Stimulated activated CD8-positive, alpha-beta memory T cell treated with anti-CD3 and anti-CD28 coated beads, Interleukin-7, amount 100 ng/mL, for 1 hour (primary cell): ENCODE measurements at places on chromosomes 12 and 14.
A peak's percentile ranks its signal among the peaks of the same experiment; 100 is the strongest.

DNA sequence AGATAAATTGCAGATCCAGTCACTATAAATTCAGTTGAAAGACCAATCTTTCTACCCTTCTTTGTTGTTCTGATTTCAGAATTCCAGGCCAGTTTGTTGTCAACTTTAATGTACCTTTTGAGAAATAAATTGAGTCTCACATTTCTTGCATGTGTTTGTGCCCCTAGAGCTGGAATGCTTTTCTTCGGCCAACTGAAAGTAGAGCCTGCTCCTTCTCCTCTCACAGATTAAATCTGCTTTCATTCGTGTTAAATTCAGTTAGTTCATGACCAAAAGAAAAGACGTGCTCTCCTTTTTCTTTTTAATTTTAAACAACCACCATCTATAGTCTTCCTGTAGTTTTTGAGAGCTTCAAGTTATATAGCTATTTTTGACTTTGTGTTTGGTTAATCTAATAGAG, 22.9 kb downstream of the SOCS2 start:
- no peak for DNase-seq

GRCh38 chr14:68977180-68977717, 1.9 kb downstream of the ACTN1 start:
- DNase-seq = no peak

GRCh38 chr12:12214635-12215131, 52.2 kb downstream of the LRP6 start:
- no peak for DNase-seq

- peak; percentile 45 for DNase-seq
These were observed 15.5 kb downstream of the EMP1 start for GRCh38 chr12:13211859-13212664.

- no peak for DNase-seq
These were observed 143.1 kb downstream of the BICD1 start for GRCh38 chr12:32249777-32250176.

GRCh38 chr12:3770891-3771290, 18.0 kb upstream of the CRACR2A start:
- no peak for DNase-seq

DNA sequence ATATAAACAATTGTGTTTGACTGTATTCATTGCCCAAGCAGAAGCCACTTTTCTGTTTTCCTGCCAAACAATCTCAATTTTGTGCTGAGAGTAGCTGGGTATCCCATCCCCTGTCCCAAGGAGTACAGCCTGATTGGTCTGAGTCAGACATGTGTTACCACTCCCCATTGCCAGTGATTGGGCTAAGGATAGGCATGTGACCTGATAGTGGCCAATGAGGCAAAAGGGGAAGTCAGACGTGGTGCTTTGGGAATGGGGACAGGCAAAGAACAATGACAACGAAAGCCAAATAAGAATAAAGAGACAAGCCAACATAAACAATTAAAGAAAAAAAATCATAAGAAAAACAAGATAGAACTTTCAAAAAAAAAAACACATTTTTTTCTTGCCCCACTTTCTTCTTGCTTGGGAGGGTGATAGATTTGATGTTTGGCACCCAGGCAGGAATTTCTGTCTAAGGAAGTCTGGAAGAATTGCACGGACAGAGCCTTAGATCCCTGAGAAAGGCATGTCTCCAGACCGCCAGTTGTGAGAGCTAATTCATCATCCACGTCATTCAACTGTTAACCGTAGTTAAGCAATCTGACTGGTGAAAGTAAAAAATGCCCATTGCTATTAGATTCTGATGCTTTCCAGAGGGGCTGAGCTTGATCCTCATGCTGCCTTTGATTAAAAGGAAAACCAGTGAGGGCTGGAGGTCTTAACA, 626.6 kb upstream of the TMEM132C start:
- no peak for DNase-seq

DNA sequence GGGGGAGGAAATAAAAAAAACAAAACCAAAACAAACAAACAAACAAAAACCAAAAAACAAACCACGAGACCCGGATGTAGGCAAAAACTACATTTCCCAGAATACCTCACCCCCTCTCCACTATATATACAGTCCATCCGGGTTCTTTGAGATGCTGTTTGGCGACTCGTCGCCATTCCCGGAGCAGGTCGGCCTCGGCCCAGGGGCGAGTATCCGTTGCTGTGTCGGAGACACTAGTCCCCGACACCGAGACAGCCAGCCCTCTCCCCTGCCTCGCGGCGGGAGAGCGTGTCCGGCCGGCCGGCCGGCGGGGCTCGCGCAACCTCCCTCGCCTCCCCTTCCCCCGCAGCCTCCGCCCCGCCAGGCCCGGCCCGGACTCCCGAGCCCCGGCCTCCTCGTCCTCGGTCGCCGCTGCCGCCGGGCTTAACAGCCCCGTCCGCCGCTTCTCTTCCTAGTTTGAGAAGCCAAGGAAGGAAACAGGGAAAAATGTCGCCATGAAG, at the start of gene RNF10:
Gene RNF10, plus strand, starts transcription at position 154 of the 500 bp plus-strand sequence. CDS start 456 bp downstream, outside the sequence.
- peak; percentile 40 for DNase-seq

GRCh38 chr12:74747305-74747704, 209.7 kb downstream of the ATXN7L3B start:
- no peak for DNase-seq

GRCh38 chr12:52551216-52551865, 1.6 kb downstream of the KRT71 start:
- no peak for DNase-seq

DNA sequence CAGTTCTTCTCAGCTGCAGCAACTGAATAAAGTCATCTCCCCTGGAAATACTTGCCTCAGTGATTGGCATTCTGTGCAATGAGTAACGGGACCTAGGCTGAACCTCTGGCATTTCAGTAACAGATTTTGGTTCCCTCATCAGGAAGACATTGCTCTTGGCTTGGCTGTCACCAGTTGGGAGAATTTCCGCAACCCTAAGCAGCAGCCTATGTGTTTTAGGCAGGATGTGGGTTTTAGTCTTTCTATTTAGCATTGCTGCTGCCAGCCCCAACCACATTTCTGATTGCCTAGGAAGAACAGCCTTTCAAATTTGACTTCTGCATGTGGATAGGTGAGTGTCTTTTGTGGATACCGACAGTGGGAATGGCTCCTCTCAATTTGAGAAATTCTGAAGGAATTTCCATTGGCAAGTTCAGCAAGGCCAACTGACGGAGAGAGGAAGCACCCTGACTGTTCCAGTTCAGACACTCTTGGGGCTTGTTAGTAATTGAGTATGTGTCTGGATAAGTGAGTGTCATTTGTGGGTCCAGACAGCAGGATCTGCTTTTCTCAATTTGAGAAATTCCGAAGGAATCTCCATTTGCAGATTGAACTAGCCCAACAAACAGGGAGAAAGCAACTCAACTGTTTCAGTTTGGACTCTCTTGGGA, 19.0 kb upstream of the CLEC2A start:
- peak; percentile 5 for DNase-seq

DNA sequence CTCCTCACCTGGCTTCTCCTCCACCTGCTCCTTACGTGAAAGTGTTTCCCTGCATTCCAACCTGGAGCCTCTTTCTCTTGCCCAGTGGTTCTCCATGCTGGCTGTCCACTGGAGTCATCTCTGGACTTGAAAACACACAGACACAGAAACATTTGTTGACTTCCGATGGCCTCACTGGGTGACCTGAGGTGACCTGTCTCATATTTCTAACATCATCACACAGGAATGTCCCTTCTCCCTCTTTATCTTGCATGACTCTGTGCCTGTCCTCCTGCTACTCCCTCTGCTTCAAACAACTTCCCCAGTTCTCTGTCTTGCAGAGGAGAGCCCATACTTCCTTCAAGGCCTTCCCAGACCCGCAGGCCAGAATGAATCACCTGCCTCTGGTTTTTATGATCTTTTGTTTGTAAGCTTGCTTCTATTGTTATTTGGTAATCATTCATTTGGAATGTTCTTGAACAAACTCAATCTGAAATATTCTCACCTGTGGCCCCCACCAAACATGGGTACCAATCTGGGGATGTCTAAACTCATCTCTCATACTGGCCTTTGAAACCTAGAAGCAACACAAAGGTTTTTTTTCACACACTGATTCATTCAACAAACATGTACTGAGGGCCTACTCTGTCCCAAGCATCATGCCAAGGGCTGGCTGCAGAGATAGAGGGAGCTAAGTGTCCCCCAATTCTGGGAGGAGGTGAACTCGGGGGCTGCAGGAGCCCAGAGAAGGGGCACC, 9.7 kb upstream of the RIN3 start:
- no peak for DNase-seq

DNA sequence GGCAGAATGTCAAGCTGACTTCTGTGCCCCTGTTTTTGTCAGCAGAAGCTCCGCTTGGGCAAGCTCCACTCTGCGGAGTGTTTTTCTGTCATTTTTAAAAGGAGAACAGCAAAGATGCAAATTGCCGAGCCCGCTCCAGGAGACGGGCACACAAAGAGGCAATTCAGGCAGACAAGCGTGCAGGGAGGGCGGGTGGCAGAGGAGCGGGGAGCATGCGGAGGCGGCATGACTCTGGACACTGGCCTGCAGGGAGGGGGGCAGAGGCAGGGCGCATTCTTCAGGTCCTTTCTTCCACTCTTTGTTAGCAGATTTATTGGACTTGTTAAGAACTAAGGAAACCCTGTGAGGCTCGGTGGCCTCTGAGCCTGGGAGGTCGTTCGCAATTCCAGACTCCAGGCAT, 187.3 kb upstream of the RMST start:
- DNase-seq = no peak

- no peak for DNase-seq
These were observed 11.5 kb downstream of the ASPG start for GRCh38 chr14:104096751-104097700.

DNA sequence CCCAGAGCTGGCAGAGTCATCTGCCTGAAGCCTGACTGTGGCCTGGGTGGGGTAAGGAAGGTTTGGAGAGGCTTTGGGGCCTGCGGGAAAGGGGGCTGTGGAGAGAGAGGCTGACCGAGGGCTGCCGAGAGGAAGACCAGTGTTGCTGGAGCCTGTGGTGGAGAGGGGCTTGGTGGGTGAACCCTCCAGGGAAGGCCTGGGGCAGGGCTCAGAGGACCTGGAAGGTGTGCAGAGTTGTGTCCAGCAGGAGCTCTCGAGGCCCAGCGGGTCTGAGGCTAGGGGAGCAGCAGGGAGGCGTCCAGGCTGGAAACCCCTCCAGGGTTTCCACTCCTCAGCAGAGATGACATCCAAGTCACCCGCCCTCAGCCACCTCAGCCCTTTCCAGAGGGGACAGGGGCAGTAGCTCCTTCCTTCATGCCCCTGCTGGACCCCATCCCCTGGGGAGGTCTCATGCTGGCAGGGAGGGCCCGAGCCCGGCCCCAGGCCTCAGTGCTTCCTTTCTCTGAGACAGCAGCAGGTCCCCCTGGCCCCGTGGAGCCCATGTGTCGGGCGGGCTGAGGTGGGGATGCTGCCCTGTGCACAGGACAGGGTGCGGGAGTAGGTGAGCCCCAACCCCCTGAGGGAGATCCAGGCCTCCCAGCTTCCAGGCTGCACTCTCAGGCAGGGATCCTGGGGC, 8.4 kb downstream of the CEP170B start:
- DNase-seq = no peak

DNA sequence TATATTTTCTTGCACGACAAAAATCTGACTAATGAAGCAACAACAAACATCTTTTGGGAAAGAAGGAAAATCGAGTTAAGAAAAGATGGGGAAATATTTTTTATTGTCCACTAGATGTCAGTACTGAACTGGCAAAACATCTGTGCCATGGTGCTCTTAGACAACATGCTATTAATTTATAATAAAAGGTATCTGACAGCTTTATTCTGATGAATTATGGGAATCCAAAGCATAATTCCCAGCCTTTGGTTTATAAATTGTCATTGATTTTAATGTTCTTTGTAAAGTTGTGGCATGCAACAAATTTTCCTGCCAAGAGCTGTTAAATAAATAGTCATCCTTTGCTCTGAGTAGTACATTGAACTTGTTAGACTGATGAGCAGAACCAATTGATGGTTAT, 231.2 kb downstream of the ETNK1 start:
- no peak for DNase-seq

GRCh38 chr12:94041850-94042249, 106.5 kb upstream of the PLXNC1 start:
- DNase-seq = no peak

DNA sequence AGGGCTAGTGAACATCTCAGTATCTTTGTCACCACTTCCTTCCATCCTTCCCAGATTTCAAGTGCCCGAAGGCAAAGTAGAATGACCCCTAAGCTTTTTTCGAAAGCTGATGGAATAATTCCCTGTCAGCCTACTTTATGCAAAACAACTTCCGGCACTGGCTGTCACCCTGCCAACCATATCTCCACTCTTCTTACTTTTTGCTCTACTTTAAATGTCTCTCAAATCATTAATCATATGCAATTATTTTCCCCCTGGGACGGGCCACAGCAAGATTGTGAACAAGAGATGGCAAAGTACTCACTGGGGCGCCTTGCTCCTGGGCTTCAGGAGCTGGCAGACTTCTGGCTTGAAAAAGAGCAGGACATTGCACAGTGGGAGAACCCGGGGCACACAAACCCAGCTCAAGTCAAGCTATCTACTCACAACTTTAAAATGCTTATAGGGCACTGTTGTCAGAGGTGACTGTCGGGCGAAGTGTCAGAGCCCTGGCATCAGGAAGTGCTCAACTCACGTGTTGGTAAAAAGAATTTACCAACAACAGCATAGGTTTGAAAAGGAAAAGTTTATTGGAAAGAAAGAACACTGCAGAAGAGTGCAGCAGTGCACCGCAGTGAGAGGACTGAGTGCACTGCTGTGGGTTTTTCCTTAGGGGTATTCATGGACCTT, 373.5 kb downstream of the PAWR start:
- DNase-seq = no peak

- no peak for DNase-seq
These were observed 229.5 kb upstream of the PLXNC1 start for GRCh38 chr12:93918900-93919299.

DNA sequence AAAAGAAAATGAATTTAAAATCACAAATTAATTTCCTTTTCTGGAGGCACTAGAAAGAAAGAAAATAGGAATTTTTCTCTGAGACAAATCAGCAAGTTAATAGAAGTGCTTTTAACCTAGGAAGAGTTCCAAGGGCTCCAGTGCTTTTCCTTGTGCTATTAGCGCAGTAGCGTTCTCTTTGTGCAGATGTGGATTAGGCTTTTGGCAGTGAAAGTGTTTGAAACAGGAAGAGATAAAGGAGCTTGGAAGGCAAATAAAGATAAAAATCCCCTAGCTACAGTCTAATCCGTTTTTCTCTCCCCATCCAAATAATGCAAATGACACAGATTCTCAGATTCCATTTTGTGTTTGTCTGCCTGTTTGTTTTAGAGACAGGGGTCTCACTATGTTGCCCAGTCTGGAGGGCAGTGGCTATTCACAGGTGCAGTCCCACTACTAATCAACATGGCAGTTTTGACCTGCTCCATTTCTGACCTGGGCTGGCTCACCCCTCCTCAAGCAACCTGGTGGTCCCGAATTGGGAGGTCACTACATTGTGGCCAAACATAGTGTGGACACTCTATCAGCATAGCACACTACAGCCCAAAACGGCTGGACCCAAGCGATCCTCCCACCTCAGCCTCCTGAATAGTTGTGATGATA, 166.1 kb downstream of the PAWR start:
- no peak for DNase-seq

- no peak for DNase-seq
These were observed 506.4 kb downstream of the PRKD1 start for GRCh38 chr14:29421156-29421728.
